ENCODE measurements at places on chromosomes 2 and 18.

- DNase-seq, result no peak
Measured at GRCh38 chr2:53786352-53786704, 425 bp downstream of the ASB3 start.

GRCh38 chr2:221716426-221717303 is 144.6 kb upstream of the EPHA4 start:
- no peak for DNase-seq

- DNase-seq, result no peak
Measured at GRCh38 chr2:153476816-153477635, 1.5 kb downstream of the RPRM start.

- DNase-seq, result no peak
Measured at GRCh38 chr2:27721884-27722485, 49.5 kb upstream of the MRPL33 start.

DNA sequence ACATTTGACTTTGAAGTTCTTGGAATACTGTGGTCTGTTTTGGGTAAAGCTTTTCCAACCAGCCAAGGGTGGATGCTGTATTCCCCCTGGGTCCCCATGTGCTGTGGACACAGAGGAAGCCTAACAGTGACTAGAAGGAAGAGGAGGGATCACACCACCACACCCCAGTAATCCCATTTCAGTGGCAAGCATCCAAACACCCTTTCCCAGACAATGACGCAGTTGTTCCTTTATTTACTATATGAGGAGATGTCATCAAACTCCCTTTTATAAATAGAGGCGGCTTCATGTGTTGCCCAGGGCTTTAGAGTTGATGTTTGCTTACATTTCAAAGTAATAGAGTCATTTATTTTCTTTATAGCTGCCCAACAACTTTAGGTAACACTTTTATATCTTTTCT is 959.4 kb upstream of the GYPC start:
- no peak for DNase-seq

DNA sequence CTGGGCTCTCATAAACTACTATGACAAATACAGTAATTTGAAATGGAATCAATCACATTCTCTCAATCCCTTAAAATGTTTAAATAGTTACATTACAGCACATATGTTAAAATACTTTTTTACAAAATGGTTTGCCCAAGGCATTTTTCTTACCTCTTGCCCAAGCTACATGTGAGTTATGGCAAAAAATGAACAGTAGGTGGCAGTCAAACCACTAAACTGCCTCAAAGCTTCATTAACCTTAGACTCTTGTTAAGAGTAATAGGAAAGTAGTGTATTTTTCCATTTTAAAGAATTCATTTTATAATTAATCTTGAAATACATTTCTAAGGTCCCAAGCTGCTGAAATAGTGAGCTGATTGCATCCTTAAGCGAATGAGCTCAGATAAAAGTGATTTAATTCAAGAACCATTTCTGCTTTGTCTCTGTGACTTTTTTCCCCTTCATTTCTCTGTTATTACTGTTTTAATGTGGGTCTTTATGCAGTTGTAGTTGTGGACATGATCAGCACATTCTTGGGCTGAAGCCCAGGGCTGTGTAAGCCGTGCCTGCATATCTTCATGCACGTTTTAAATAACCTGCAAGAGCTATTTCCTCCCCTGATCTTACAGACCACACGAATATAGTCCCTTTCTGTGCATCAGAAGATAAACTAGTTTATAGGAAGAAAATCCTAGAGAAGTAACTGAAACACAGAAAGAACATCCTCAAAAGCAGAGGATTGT is 311.8 kb downstream of the LNPK start:
- peak; percentile 40 for DNase-seq

DNA sequence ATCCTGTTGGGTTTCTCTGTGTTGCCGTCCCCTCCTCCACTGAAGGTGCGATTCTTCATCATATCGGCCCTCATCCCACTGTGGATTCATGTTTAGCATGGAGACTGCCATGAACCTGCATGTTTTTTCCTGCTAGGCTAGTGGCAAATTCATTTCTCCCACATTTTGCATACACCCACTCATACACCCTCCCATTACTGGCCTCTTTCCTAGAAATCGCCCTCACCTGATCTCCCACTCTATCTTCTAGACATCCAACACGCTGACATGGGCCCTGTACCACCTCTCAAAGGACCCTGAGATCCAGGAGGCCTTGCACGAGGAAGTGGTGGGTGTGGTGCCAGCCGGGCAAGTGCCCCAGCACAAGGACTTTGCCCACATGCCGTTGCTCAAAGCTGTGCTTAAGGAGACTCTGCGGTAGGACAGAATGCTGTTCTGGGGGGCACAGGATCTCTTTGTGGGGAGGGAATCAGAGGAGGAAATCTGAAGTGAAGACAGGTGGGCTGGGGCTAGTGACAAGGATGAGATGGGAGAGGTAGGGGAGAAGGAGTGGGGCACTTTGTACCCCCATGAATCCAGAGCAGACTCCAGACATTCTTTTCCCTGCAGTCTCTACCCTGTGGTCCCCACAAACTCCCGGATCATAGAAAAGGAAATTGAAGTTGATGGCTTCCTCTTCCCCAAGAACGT is 17.7 kb downstream of the PRKAG3 start:
- DNase-seq, result no peak

DNA sequence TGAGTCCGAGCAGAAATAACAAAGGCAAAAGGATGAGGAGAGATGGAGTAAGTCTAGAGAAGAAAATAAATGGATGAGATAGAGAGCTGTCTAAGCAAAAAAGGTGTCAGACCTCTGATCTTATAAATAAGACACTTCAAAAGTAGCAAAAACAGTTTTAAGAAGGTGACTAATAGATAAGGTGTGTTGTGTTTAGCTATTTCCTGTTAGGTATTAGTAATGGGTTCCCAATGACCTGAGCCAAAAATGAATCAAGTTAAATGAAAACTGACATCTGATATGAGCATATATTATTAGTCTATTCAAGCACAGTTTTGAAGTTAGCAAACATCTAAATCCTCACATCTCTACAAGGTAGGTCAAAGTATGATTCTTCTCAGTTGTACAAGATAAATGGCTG is 10.6 kb downstream of the SUPT7L start:
- no peak for DNase-seq

DNA sequence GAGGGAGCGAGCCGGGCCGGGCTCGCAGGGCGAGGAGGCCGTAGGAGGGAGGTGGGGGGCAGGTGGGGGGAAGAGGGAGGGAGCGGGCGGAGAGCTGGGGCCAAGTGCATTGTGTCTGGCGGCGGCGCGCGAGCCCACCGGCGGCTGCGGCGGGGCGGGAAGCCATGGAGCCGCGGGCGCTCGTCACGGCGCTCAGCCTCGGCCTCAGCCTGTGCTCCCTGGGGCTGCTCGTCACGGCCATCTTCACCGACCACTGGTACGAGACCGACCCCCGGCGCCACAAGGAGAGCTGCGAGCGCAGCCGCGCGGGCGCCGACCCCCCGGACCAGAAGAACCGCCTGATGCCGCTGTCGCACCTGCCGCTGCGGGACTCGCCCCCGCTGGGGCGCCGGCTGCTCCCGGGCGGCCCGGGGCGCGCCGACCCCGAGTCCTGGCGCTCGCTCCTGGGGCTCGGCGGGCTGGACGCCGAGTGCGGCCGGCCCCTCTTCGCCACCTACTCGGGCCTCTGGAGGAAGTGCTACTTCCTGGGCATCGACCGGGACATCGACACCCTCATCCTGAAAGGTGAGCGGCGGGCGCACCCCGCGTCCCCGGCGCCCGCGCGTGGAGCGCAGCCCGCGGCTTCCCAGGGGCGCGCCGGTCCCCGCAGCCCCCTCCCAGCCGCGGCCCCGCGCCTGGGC is at the start of gene TMEM178A:
TMEM178A (plus strand) TSS at position 107 of the 680 bp plus-strand sequence; CDS start at position 165, 58 bp downstream.
- DNase-seq, result no peak

DNA sequence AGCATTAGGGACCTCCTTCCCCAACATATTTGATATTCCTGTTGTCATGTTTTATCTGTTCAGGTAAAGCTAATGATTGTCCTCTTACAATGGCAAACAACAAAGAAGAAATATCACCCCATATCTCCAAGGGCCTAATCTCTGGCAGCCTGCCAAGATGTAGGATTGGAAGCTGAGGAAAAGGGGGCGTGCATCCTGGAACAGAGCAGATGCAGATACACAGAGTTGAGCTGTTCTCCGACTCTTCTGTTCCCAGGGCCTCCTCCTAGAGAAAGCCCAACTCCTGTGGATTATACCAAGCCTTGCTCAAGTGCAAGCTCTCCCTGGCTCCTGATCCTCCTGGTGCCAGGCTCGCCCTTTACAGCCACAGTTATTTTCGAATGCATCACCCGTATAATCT is 35.2 kb upstream of the CD207 start:
- no peak for DNase-seq

GRCh38 chr2:168529054-168529833 is 73.2 kb downstream of the CERS6 start:
- DNase-seq, result no peak

GRCh38 chr2:75569546-75569945 is 8.8 kb upstream of the EVA1A start:
- no peak for DNase-seq

GRCh38 chr2:98087447-98088020 is 567 bp downstream of the VWA3B start:
- DNase-seq, result no peak

DNA sequence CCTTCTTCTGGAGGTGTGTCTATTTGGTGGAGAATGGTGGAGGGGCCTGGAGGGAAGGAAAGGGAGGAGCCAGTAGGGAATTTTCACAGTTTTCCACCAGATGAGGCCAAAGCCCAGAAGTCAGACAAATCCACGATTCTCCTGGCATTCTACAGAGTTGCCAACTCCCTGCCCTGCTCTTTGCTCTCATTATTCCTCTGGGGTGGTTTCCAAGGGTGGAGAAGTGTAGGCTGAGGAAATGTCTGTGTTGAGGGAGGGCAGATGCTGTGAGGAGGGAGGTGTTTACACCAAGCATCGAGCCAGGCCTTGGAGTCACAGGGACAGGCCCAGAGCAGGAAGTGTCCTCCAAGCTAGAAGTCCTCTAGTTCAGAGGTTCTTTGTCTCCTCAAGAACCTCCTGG is 124.1 kb upstream of the LGALSL start:
- no peak for DNase-seq

DNA sequence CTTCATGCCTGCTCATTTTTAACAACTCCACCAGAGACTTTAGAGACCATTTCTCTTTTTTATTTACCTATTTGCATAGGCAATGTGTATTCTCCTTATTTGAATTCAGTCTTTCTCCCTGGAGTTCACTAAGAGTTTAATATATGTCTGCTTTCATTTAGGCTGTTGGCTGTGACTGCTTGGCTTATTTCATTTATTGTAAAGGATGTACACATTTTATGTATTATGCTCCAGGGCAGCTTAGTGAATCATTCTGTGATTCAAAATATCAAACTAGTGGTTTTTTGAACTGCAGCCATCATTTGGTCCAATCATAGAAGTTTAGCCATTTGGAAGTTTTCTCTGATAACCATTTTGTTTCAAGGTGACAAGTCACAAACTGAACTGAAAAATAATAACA is 229.6 kb downstream of the LPIN1 start:
- no peak for DNase-seq

- no peak for DNase-seq
Measured at GRCh38 chr2:119638685-119639554, 40.1 kb upstream of the TMEM177 start.

GRCh38 chr2:980176-980575 is 29.5 kb downstream of the SNTG2 start:
- no peak for DNase-seq

DNA sequence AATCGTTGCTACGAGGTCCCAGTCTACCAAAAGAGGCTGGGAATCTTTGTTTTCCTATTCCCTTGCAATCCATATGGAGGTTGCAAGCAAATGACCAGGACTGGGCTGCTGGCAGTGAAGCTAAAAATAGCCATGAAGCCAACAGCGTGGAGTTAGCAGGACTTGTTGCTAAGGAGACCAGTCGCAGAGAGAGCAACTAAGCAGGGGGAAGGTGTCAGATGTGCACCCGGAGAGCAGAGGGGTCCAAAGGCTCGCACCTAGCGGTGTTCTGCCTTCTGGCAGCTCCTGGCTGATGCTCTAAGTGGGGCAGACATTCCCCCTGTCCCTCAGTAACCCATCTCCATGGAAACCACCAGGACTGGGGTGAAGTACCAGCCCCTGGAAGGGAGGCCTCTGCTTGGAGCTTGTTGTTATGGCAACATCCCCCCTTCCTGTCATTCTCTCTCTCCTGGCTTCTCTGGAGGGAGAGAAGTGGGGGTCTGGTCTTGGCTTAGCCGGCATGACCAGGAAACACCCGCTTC is 84.6 kb downstream of the DNMT3A start:
- no peak for DNase-seq

DNA sequence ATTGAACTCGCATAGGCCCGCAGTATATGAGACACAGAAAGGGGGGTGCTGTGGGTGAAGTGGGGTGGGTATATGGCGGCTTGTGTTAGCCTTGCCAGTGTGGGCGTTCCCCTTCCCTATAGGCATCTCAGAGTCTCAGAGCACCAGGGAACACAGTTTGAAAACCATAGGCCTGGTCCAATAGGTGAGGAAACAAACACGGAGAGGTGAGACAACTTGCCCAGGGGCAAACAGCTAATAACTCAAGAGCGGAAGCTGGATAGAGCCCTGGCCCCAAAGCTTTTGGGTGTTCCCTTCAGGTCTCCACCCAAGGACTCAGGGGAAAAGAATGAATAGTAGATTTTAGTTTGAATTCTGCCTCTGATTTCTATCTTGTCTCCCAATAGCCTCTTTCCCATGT is 7.9 kb downstream of the LIPG start:
- no peak for DNase-seq

DNA sequence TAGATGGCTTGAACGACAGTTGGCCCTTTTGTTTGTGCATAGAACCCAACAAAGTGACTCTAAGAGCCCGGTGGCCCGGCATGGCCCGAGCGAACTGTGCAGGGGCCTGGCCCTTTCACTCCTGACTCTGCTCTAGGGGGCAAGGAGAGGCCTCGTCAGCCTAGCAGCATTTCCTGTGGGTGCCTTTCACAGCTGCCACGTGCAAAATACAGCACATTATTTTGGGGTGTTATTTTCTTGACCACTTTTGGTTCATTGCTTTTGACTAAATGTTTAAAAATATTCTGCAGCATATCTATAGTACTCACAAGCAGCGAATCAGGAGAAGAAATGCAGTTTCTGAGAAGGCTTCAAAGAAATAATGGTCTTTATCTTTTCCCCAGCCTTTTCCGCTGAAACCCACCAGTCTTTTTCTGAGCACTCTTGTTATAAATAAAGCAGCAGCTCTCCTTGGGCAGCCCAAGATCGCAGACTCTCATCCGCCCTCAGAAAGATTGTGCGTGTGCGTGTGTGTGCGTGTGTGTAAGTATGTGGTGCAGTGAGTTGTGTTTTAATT is 31.3 kb downstream of the DGKD start:
- DNase-seq, result no peak

GRCh38 chr18:33231474-33232317 is 208.8 kb downstream of the CCDC178 start:
- peak; percentile 39 for DNase-seq

Measured in fibroblast of skin of left quadriceps (primary cell).